ENCODE measurements at places on chromosomes 4 and X.

GRCh38 chr4:85557016-85557901, 82.3 kb downstream of the ARHGAP24 start:
- DNase-seq = no peak

DNA sequence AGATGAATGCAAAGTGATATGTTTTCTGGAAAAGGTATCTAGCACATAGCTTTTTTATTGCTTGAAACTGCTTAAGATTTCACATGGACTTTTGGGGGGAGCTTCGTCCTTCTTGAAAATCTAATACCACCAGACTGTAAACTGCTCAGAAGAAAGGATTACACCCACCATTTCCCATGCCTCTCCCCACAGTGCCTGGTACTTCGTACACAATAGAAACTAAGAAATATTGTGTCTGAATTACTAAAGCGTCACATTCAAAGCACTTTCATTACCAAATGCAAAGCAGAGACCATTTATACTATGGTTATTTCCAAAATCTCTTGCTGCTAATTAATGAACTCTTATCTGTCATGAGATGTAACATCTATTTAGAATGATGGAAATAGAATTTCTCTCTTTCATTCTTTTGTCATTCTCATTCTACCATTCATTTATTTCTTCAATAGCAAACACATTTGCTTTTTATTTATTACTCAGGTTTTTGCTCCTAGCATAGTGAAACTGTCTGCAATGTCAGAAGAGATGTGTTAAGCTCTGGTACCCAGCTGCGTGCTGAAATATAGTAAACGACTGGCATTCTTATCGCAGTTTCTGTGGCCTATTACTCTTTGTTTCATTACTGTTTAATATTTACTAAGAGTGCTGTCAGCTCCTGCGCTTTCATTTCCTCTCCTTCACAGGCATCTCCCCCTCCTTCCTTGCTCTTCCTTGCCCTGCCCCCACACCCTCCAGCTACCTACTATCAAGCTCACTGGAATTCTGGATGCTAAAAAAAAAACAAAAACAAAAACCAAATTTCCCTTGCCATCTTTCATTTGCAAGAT, 51.4 kb upstream of the RAPGEF2 start:
- no peak for DNase-seq

DNA sequence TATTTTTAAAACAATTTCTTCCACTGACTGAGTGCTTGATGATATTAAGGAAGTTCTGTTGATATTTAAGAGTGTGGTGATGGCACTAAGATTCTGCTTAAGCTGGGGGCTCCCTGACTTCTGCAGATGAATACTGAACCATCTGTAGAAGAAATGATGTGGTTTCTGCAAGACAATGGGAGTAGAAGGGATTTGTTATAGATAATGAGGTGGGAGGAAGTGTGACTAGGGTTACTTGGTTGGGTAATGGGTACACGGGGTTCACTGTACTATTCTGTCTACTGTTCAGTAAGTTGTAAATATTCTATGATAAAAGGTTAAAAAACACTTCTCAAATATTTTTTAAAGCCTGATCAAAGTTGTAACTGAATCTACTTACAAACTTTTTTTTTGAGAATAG, 60.9 kb upstream of the TXK start:
- DNase-seq = no peak

GRCh38 chr4:81628489-81628888, 156.8 kb upstream of the RASGEF1B start:
- DNase-seq = no peak

- no peak for DNase-seq
Observed at GRCh38 chr4:183304067-183304466, 16.0 kb downstream of the CLDN22 start.

- no peak for DNase-seq
Observed at GRCh38 chr4:82017680-82018079, 356.1 kb downstream of the HNRNPD start.

DNA sequence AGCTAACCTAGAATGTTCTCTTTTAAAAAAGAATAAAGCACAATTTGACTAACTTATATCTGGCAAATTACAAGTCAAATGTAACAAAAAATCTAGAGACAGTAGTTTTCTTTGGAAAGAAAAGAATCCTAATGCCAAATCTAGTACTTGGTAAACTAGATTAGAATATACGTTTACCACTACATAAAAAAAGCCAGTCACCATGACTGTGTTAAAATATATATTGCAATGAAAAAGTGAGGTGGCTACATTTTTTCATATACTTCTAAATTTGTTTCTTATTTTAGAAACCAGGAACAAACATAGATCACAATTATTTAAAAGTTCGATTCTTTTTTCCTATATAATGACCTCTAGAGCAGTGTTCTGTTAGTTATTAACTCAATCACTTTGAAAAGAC, 29.6 kb upstream of the PPA2 start:
- DNase-seq = no peak

GRCh38 chr4:149370785-149371420, 444.7 kb downstream of the IQCM start:
- peak; percentile 9 for DNase-seq

DNA sequence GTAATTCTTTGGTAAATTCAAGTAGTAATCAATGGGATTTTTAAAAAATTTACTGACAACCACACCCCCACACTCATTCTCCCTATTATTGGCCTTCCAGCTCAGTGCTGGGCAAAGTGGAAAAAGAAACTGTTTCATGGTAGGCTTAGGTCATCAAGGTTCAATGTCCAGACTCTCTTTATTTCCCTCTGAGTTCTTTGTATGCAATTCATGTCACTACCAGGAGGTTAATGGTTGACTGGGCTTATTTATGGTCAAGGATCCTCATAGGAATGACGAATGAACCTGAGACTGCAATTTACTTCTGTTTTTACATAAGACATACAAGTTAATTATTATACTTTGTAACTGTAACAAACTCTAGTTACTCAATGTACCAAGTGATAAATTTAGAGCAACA, 403.2 kb downstream of the KLHL13 start:
- DNase-seq = no peak

DNA sequence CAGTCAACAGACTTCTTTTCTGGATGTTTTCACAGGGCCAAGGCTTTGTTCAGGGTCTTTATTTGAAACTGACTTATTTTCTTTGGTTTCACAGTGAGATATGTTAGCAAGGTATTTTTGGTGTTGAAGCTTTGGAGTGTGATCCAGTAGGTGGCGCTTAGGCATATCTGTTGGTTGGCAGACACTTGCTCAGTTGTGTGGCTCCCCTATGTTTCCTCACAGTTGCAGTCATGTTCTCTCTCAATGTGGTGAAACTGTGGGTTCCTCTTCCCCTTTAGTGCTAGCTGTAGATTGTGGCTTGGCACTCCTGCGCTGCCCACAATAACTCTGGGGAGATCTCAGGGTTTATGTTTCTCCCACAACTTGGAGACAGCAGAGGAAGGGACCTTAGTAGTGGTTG, 460.8 kb downstream of the SLITRK2 start:
- no peak for DNase-seq

GRCh38 chrX:65723706-65724105, 56.3 kb downstream of the MSN start:
- DNase-seq = no peak

DNA sequence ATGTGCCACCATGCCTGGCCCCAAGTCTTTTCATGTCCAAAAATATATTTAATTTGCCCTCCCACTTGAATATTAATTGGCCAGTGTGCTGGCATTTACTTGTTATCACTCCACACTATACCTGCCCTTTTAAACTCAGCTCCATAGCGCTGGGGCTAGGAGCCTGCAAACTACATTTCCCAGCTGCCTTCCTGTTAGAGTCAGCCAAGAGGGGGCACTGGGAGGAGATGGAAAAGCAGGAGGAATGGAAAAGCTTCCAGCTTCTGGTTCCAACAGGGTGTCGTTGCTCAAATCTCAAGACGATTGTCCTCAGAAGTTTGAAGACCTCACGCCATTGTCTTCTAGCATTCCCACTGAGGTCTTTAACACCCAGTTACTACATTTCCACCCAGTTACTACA, 315.5 kb downstream of the BCOR start:
- DNase-seq = no peak

DNA sequence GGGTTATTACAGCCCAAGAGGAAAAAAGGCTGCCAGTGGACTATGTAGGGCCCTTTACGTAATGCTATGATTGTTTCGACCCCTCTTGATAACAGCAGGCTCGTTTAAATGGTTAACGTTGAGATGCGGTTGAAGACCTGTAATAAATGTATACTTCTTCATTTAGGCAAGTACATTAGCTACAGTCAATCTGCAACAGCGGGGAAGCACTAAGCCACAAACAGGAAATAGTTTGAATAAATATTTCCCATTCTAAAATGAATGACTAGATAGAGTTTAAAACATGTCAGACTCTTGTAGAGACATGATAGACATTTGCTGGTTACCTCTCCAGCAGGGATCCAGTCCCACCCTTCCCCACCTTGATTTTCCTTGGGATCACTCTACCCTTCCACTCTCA, 38.1 kb upstream of the STIM2 start:
- no peak for DNase-seq

DNA sequence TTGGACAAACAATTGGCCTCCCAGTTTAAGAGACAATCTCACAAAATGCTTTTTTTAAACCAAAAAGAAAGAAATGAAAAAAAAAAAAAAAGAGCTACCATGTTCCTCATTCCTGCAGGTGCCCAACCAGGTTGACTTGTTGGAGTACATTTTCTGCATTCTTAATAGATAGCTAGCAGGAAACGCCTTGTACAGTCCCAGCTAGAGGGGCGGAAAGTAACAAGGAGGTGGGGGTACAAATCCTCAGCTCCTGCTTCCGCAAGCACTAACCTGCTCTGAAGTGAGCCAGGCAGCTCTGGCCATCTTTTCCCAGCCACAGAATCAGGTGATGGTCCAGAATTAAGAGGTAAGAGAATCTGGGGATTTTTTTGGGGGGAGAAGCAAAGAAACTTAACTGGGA, at the start of gene VGLL1:
TSS of gene VGLL1 (plus strand) at position 265 of the 400 bp plus-strand sequence. CDS start 3,806 bp downstream, outside the sequence.
- no peak for DNase-seq

- DNase-seq = no peak
Observed at GRCh38 chr4:158769175-158769921, 522 bp downstream of the FNIP2 start.

GRCh38 chr4:23782778-23783437, 106.9 kb downstream of the PPARGC1A start:
- DNase-seq = no peak

DNA sequence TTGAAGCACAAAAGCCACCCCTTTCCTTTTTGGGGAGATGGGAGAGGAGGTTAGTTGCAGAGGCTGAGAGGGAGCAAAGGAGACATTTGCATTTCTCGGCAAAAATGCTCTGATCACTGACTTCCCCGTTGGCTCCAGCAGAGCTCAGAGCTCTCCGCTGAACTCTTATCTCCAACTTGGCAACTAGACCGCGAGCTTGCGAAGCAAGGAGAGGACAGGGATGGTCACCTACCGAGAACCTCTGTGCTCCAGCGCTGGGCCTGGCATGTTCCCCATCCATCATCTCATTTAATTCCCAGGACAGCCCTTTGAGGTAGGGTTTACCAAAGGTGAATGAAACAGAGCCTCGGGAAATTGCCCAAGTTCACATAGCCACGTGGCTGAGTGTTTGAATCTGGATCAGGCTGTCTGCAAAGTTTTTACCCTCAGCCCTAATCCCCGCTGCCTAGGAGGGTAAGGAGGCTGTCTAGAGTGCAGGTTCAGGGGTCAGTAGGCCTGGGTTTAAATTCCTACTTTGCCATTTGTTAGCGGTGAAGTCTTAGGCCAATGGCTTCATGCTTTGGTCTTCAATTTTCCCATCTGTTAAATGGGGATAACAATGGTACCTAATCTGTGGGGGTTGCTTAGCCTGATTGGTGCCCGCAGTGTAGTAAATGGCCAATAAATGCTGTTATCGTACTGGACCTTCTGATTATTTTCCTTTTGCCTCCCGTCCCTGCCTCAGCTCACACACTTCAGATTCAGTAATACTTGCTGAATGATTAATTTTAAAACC, 3.8 kb upstream of the CITED1 start:
- no peak for DNase-seq

DNA sequence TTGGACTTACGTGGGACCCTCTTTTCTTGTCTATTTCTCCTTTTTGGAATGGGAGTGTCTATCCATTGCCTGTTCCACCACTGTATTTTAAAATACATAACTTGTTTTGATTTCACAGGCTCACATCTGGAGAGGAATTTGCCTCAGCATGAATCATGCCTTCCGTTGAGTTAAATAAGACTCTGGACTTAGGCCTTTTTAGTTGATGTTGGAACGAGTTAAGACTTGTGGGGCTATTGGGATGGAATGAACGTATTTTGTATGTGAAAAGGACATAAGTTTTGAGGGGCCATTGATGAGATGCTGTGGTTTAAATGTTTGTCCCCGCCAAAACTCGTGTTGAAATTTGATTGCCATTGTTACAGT, 66.2 kb downstream of the BEX3 start:
- no peak for DNase-seq

DNA sequence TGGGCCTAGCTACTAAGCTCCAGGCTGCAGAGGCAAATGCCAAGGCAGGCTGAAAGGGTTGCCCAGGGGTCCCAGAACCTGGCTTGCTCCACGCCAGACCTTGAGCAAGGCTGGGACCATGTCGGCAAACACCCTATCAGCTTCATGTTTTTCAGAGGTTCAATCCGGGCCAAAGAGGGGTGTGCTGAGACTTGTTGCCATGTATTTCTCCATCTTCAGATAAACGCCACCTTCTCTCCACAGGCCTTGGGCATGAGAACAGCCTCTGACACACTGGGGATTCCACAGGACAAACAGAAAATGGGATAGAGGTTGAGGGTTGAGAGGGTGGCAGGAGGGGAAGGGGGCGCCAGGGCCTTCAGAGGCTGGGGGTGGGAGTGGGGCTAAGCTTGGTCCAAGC, 8.6 kb downstream of the PJA1 start:
- DNase-seq = no peak

GRCh38 chrX:144946666-144947065, 300.6 kb upstream of the SPANXN1 start:
- no peak for DNase-seq

- no peak for DNase-seq
Observed at GRCh38 chr4:54268151-54268550, 39.1 kb downstream of the PDGFRA start.

DNA sequence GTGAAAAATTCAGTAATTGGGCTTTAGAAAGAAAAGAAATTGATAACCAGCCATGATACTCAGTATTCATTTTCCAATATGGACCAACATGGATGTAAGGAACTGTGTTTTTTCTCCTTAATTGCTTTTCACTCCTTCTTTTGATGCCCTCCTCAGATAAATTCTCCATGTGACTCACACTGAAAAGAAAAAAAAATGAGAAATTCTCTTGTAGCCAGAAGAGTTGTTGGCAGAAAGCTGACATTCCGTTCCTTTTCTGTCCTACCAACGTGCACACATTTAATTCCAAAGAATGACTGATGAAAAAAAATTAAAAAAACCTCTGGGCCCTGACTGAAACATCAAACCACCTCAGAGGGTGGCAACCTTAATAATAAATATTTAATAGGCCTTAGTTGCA, 153.1 kb downstream of the AMELX start:
- no peak for DNase-seq

GRCh38 chrX:63408050-63408449, 56.9 kb upstream of the SPIN4 start:
- DNase-seq = no peak

- DNase-seq = no peak
Observed at GRCh38 chrX:20204351-20204750, 62.4 kb downstream of the RPS6KA3 start.
